NCI-H187 treated with DMSO at 0.1 percent for 48 hours (cell line): ENCODE measurements at places on chromosomes 4 and X.

- DNase-seq: no peak
Observed at GRCh38 chr4:180456928-180457327, 1786.3 kb upstream of the TENM3 start.

- DNase-seq: no peak
Observed at GRCh38 chr4:105990933-105991332, 95.7 kb downstream of the NPNT start.

- DNase-seq: no peak
Observed at GRCh38 chr4:152281822-152282221, 254.1 kb downstream of the FBXW7 start.

- no peak for DNase-seq
Observed at GRCh38 chrX:11269006-11269405, 24.2 kb upstream of the AMELX start.

- DNase-seq: no peak
Observed at GRCh38 chr4:86595426-86595805, 1.3 kb downstream of the PTPN13 start.

GRCh38 chr4:91734682-91735081 is 569.1 kb upstream of the GRID2 start:
- no peak for DNase-seq

DNA sequence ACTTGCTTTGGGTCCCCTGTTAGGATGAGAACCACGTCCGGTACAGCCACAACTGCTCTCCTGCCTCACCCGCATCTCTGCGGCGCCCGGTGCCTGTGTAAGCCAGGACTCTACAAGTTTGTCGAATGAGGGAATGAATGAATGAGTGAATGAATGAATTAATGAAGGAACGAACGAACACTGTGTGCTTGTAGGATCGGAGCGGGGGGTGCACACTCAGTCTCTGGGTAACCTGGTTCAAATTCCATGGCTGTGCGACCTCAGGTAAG is 201.4 kb upstream of the PSAPL1 start:
- DNase-seq: no peak

DNA sequence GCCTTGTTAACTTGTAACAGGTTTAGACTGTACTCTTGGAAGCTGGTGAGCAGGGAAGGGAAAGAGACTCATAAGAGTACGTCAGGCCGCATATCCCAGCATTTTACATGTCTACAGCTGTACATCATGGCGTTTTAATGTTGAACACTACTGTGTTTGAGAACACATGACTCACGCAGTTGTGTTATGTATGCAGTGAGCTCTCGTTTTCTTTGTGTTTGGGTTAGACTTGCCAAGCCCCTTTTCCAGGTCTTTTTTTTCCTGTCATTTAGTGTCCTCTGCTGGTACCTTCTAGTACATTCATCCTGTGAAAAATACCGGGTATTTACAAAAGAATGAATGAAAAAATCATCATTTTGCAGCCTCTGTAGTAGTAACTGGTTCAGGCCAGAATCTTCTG is 35.3 kb downstream of the SMS start:
- no peak for DNase-seq

DNA sequence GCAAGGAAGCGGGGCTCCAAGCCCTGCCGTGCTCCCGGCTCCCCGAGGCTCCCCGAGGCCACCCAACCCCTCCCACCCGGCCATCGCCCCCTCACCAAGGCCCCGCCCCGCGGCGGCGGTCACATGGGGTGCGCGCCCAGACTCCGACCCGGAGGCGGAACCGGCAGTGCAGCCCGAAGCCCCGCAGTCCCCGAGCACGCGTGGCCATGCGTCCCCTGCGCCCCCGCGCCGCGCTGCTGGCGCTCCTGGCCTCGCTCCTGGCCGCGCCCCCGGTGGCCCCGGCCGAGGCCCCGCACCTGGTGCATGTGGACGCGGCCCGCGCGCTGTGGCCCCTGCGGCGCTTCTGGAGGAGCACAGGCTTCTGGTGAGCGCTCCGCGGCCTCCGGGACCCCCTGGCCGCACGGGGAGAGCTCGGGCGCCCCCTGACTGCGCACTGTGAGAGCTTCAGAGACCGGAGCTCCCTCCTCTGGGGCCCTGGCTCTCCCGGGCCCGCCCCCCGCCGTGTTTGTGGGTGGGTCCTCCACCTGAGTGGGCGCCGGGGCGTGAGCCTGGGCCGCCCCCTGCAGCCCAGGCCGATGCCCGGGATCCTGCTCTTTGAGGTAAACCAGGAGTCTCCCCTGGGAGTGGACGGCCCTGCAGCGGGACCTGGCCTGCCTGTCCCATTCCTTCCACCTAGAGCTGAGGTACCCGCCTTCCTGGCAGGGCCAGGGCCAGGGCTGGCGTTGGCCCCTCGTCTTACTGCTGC is at the start of gene IDUA:
TSS of gene IDUA (plus strand) at position 166 of the 745 bp plus-strand sequence. CDS start at position 207, 41 bp downstream.
- DNase-seq: no peak
